Activated naive CD8-positive, alpha-beta T cell treated with anti-CD3 and anti-CD28 coated beads, Interleukin-2, amount 10 ng/mL, durations not matched to agents 7 days and 5 days (primary cell): ENCODE measurements at places on chromosomes 1 and 21. TPM values are rescaled to one million over a fixed set of nuclear protein-coding genes. Genes with fewer than 3 reads are reported as not detected.

DNA sequence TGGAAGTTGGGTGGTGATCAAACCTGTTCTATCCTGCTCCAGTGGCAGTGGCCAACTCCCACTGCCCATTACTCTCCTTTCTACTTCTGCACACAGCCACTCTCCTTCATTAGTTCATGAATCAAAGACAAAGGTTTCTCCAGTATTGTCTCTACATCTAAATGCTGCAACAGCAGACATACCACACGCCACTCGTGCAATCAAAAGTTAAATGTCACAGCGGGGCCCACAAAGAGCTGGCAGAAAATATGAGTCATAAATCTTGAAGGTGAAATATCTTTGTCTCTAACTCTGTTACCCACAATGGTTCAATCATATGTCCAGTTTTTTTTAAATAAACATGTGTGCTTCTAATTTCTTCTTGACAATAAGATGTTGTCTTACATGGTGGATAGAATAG, 13.3 kb downstream of the APCS start:
- DNase-seq = no peak

DNA sequence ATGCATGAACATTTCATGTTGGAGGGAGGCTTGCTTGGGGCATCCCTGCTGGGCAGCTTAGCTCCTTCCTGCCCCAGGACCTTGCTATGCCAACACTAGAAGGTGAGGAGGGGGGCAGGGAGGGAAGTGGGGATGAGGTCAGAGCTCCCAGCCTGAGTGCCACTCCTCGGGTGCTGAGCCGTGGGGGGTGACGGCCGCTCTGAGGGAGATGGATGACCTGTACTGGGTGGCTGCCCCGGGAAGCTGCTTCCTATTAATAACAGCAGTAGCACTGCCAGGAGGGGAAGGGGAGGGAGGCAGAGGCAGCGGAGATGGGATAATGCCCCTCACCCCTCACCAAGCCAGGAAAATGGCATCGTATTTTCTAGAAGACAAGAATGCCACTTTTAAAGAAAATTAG, 60.6 kb downstream of the UBIAD1 start:
- no peak for DNase-seq

GRCh38 chr1:65470766-65471165, 50.3 kb downstream of the LEPR start:
- no peak for DNase-seq

DNA sequence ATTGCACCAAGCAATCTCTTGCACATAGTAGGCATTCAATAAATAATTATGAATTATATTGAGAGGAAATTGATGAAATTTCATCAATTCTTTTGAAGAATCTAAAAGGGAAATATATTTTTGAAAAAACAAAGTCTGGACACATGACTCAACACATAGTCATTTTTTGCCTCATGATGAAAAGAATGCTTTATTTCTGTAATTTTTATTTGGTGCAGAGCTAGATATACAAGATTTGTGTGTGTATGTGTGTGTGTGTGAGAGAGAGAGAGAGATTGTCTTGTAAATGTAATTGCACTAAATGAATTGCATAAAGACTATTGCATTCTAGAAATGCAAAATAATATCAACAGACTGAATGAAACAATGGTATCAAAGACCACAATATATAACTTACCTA, 206.2 kb upstream of the C1orf87 start:
- DNase-seq = no peak

- DNase-seq = no peak
These were observed 27.8 kb upstream of the ZNF281 start for GRCh38 chr1:200437556-200438203.

DNA sequence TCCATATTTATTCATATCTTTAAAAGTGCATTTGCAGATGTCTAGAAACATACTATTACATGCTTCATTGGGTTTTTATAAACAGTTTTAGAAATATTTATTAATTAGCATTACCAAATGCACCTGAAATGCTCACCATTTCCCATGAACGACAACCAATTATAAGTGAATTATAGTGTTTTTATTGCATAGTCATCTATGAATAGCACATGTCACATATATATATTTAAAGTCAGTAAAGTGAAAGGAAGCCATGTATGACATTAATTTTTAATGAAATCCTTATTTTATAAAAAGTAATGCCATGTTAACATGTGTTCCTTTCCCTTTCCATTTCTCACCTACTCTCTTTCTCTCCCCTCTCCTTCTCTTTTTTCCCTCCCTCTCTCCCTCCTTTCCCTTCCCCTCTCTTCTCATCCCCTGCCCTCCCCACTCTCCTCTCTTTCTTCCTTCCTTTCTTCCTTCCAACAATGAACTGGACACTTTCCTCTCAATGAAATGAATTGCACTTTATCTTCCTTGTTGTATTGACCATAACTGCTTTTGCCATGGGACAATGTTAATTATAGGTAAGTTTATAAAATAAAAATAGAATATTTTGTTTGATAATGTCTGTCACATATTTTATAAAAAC, 179.3 kb downstream of the NCAM2 start:
- DNase-seq = no peak

- DNase-seq = no peak
These were observed 399.8 kb upstream of the LRRC7 start for GRCh38 chr1:69167876-69168275.

- DNase-seq = no peak
These were observed 185.9 kb downstream of the CACNA1E start for GRCh38 chr1:181669246-181669645.

DNA sequence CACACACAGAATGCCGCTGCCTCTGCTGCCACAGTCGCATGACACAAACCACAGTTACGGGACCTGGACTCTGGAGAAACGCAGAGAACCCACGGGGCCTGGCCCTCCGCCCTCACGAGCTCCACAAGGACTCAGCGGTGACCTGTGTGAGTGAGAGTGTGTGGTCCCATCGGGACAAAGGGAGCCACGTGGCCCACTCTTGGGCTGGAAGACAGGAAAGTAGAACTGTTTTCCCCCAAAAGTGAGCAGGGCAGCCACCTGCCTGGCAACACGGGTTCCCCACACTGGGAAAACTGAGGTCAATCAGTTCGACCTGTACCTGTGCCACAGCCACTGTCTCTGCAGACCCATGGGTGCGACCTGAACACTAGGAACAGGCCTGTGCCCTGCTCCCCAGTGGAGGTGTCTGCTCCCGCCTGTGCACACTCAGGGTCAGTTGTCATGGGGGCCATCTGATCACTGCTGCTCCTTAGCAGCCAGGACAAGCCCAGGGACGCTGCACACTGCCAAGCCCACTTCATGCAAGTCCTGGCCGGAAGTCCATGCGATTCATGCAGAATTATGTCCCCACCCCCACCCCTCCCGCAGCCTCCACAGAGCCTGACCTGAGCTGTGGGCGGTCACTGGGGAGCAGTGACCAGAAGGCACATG, 54.4 kb upstream of the ADARB1 start:
- DNase-seq = peak; percentile 25

DNA sequence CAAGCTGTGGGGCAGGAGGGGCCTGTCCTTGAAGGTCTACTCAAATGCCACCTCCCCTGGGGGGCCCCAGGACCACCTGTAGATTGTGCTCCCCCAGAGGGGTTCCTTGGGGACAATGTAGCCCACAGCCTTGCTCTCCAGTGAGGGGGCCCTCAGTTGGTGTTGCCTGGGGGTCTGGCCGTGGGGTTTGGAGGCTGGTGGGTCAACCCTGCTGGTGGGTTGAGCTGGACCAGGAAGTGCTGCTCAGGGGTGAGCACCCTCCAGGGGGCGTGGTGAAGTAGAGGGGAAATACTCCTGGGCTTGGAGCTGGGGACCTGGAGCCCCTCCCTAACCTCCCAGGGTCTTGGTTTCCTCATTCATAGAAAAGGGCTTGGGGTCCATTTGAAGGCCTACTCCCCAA, 143.6 kb upstream of the WNT4 start:
- no peak for DNase-seq

GRCh38 chr21:45607909-45608295, 35.6 kb upstream of the PCBP3 start:
- DNase-seq = no peak

DNA sequence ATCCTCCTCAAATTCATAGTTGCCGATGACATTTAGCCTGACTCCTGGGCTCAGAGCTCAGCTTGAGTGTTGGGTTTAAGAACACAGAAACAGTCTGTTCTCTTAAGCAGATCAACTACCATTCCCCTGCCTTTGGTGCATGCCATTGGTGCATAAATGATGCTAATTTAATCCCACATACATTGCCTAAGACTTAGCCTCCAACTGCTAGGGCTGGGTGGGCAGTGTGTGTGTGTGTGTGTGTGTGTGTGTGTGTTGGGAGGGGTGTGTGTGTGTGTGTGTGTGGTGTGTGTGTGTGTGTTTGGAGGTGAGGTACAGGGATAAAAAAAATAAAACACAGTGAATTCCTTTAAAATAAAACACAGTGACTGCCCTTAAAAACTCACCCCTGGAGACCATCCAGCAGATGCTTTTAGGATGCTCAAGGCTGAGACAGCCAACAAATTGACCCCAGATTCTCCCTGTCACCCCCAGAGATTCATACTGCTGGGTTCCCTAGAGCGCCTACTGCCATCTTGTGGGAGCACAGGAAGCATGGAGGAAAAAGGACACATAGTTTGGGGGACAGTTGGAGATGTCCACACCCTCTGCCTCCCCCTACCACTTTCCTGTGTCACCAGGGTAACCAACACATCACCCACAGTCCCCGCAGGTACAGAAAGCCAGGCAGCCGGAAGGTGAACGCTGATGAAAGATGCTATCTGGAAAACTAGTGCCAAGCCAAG, 30.6 kb downstream of the KLHDC7A start:
- no peak for DNase-seq

GRCh38 chr1:178310685-178311105, 186.1 kb downstream of the CLEC20A start:
- DNase-seq = no peak

- DNase-seq = no peak
These were observed 137.2 kb downstream of the CASZ1 start for GRCh38 chr1:10659218-10659617.

GRCh38 chr1:228226956-228227791, 19.3 kb downstream of the OBSCN start:
- DNase-seq = no peak

- no peak for DNase-seq
These were observed 20.6 kb upstream of the KIF21B start for GRCh38 chr1:201044119-201044518.

GRCh38 chr1:153355445-153356071, 2.1 kb upstream of the S100A9 start:
- peak; percentile 60 for DNase-seq

DNA sequence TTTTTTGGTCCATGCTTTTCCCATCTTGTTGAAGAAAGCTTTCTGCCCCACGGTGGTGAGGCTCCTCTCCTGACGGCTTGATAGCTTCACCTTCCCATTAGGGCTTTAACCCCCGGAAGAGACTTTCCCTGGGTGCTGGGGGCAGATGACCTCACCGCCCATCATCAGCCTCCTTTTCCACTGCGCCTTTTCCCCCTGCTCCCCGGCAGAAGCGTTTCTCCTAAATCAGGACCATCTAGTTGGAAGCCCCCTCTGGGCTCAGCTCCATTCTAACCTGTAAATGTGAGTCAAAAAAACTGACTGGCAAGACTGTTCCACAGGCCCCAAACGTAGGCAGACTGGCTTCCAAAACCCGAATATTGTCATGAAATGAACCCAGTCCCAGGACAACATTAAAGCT, 6.7 kb downstream of the POFUT2 start:
- no peak for DNase-seq

GRCh38 chr1:187960125-187960638, 1131.4 kb downstream of the PLA2G4A start:
- DNase-seq = no peak

- no peak for DNase-seq
These were observed 9.9 kb upstream of the MPL start for GRCh38 chr1:43327549-43328292.

DNA sequence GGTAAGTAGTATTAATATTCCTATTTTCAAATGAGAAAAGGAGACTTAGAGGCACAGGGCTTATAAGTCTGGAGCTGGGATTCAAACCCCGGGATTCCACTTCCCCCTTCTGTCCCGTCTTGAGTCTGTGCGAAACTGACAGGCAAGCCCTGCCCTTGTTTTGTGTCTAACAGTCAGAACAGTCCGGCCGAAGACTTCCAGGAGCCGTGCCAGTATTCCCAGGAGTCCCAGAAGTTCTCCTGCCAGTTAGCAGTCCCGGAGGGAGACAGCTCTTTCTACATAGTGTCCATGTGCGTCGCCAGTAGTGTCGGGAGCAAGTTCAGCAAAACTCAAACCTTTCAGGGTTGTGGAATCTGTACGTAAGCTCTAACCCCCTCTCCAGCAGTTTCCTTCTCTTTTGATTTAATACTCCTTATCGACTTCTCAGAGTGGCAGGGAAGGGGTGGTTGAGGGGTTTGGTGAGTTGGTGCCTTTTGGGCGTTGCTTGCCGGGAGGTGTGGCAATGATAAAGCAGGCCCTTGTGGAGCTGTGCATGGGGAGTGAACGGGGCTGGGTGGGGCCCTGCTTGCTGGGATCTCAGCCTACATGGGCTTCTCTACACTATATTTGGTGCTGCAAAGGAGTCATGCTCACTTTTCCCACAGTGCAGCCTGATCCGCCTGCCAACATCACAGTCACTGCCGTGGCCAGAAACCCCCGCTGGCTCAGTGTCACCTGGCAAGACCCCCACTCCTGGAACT, 29.4 kb downstream of the IL6R start:
- no peak for DNase-seq

DNA sequence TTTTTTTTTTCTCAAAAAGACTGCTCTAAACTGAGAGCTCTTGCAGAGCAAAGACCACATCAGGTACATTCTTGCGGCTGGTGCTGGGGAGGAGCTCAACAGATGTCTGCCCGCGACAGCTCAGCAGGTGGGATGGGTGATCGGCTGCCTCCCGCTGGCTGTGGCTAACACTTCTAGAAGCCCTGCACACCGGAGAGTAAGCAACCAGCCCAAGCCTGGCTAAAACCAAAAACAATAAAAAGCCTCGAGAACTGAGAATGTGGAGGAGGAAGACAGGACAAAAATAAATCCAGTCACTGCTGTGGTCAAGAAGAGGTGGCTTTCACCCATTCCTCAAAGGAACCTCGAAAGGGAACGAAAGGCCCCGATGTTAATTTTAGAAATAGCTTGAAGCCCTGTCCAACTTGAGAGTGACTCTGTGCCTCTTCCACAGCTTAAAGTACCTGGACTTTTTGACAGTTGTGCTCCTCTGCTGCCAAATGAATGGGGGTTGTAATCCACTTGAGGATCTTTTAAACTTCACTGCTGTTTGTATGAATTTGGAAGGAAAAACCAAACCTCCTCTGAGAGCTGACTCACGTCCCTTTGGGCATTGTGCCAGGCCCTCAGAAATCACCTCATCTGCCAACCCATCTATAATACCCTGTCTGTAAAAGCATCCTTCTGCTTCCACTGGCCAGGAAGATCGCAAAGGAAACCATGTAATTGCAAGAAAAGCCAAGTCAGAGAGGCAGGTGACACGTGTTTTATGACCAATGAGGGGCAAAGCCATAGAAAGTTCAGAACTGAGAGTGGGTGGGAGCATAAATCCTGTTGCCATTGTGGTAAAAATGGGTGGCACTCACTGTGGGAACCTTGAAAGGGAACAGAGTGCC, 78.6 kb downstream of the KCNN3 start:
- DNase-seq = peak; percentile 79

Gene S100A10
- total RNA-seq = 529 TPM

Gene GRHL3
- not detected for total RNA-seq

Gene C8B
- total RNA-seq = not detected

Gene FCGR3B
- not detected for total RNA-seq

Gene FAM177B
- not detected for total RNA-seq

Gene ARMH1
- 95.7 TPM for total RNA-seq

Gene NBL1
- 35.3 TPM for total RNA-seq

Gene UHMK1
- 60.2 TPM for total RNA-seq

Gene GREM2
- not detected for total RNA-seq
